Activated CD4-positive, alpha-beta T cell treated with anti-CD3 and anti-CD28 coated beads for 1 hour (primary cell): ENCODE measurements at places on chromosomes 4 and X.

- DNase-seq: no peak
Measured at GRCh38 chrX:139815771-139816170, 107.8 kb upstream of the MCF2 start.

DNA sequence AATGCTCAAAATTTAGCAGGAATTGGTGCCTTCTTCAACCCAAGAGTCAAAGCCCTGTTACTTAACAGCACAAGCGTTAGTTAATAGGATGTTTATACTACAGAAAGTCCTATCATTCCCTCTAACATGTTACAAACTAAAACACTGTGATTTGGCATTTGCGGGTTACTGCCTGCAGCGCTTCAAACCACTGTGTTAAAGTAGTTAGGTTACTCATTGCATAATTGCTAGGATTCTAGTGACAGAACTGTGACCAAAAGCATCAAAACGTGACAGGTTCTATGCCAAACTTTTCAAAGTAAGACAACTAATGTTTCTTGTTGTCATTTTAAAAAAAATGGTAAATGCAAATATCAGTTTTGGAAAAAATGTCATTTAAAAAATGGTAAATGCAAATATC, 442.8 kb upstream of the ZFP42 start:
- DNase-seq: no peak

GRCh38 chr4:67891645-67892044, 7.8 kb upstream of the TMPRSS11D start:
- no peak for DNase-seq

DNA sequence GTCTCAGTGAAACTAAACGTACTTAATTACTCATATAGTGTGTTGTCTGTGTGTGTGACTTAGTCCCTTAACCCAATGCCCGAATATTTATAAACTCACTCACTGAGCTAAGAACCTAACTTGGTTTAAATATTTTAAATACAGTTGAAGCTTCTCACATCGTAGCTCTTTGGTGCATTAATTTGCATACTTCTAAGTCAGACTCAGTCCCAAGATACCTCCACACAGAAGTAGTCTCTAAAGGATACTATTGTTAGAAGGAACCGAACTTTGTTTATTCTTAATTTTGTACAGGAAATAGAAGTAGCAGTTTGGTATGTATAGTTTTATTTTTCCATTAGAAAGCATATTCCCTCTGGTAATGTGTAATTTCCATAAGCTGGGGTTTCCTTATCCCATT, 54.0 kb upstream of the NKAP start:
- no peak for DNase-seq

DNA sequence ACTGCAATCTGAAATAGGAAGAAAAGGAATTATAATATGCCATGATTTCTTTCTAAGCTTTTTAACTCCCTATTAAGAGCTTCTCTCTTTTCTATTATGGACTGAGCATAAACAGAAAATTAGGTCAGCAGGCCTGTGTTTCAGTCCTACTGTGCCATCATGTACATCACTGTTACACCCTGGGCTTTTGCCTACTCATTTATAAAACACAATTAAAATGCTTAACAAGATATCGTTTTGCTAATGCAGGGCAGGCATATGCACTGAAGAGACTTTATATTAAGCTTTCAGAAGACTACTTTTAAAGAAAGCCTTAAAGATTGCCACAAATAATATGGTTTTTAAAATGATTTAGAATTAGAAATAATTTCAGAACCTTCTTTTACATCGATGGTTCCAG, 828 bp upstream of the BBS12 start:
- no peak for DNase-seq

GRCh38 chr4:5465956-5466355, 242.4 kb downstream of the EVC2 start:
- DNase-seq: no peak

DNA sequence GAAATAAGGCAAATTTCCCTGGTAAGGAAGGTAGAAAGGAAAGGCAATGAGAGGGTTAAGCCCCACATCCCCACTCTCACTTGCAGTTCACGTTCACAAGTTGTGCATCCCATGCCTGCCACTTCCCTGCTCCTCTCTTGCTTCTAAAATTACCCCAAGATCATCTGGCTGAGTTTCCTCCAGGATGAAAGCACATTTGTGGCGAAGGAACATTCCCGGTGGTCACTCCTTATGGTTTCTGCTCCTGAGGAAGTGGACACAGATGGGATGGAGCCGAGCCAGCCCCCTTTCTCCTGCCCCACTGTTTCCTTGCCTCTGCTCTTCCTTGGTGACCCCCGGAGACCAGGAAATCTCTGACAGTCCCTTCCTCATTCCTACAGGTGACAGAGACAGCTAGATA, 37.5 kb downstream of the SPINK2 start:
- no peak for DNase-seq

DNA sequence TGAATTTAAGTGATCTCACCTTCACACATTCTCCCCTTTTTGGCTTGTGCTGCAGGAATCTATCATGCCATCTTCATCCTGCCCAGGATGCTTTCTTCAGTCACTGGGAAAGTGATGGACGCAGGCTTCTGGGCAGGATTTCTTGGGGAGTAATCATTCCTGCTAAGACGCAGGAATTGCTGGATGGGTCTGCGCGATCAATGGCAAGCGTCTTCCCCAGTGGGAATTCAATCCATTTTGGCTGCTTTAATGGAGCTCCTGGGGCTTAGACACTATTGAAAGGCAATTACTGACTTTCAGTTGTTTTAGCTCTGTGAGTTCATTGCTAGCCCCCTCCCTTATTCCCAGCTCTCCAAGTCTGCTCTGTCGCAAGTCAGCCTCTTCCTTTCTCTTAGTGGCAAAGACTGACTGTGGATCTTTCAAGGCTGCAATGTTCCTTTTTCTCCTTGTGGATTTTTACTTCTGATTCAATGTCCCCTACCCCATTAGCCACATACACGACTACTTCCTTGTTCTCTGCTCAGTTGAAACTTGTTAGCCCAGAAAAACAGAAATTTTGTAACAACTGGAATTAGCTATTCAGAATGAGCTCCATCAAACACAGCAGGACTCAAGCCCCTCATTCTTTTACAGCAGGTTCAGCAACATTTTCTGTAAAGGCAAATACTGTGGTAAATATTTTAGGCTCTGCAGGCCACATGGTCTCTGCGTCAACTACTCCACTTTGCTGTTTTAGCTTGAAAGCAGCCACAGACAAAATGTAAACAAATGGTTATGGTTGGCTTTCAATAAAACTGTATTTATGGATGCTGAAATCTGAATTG, 154.9 kb downstream of the ASB9 start:
- DNase-seq: no peak

- DNase-seq: no peak
Measured at GRCh38 chr4:76767983-76768382, 130.0 kb downstream of the SOWAHB start.

DNA sequence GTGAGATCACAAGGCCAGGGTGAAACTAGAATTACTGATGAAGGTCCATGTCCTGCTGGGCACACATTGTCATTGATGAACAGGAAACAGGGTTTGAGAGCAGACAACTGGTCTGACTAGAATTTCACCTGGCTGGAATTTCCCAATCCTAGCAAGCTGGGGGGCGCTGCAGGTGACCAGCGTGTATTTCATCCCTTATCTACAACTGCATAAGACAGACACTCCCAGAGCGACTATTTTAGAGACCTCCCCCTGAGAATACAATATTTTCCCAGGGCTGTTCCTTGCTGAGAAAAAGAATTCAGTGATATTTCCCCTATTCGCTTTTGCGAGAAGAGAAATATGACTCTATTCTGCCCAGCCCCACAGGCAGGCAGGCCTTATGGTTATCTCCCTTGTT, 432.6 kb upstream of the GALNT7 start:
- DNase-seq: no peak

DNA sequence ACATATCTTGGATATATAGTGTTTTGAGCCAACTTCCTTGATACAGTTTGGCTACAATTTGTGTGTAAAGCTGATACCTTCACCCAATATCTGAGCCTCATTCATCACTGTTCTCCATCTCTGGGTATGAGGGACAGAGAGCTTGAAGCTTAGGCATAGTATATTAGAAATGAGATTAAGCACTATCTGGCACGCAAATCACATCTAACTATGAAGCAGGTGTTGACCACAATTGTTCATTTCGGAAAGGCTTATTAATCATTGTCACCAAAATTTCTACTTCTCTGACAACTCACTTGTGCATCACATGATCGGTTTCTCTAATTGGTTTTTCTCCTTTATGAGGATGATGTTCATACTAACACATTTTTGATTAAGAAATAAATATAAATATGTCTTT, 2.1 kb upstream of the POF1B start:
- no peak for DNase-seq

- no peak for DNase-seq
Measured at GRCh38 chr4:126856906-126857305, 775.9 kb upstream of the INTU start.

- no peak for DNase-seq
Measured at GRCh38 chr4:36303426-36304137, 22.2 kb downstream of the DTHD1 start.

GRCh38 chr4:159358226-159358625, 255.3 kb downstream of the RAPGEF2 start:
- DNase-seq: no peak

- DNase-seq: no peak
Measured at GRCh38 chr4:23384741-23385140, 505.1 kb downstream of the PPARGC1A start.

DNA sequence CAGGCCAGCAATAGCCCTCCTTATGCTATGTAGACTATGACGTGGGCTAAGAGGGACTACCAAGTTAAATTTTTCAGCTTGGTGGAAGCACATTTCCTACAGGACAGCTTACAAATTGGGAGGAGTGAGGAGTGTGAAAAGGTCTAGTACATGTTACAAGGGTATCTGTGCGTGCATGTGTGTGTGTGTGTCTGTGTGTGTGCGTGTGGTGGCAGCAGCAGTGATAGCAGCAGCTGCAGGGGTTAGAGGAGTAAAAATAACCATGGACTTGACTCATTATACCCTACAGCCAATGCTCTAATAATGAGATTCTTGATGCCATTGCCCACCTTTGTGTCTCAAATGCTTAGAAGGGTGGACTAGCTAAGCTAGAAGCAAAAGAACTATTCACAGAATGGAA, 88.6 kb downstream of the SLC9A7 start:
- no peak for DNase-seq

GRCh38 chrX:49067285-49068120, 6.3 kb downstream of the PRAF2 start:
- no peak for DNase-seq

DNA sequence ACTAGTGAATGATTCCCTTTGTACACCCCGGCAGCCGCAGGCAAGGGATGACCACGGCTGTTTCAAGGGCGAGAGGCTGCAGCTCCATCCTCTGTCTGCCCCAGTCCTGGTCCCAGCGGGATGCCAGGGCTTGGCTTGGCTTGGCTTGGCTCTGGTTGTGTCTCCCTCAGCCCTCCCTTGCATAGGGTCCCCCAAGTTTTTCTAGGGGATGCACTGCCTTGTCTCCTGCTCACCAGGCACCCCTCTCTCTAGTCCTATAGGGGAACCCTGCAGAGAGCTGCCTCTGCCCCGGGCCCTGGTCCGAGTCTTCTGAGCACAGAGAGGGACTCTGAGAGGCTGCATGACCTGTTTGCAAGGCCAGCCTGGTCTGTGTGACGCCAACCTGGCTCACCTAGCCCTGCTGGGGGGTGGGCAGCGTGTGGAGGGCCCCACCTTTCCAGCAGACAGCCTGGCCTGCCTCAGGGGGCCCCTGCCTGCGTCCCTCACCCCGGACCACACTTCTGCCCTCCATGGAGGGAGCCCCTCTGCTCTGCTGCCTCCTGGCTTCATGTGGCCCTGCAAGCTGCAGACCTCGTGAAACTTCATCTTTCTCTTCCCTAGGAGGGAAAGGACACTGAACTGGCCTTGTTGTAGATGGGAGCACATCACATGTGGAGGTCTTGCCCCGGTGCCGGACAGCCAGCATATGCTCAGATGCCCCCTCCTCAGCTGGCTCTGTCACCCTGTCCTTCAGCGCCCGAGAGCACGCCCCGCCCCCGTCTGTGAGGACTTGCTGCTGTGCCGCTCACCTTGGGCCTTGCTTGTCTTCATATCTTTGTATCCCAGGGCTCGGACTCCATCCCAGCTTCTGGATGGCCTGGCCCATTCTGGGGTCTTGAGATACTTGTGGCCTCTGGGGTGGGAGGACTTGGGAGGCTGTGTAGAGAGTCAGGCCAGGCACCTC, 16.4 kb downstream of the SORCS2 start:
- DNase-seq: no peak

DNA sequence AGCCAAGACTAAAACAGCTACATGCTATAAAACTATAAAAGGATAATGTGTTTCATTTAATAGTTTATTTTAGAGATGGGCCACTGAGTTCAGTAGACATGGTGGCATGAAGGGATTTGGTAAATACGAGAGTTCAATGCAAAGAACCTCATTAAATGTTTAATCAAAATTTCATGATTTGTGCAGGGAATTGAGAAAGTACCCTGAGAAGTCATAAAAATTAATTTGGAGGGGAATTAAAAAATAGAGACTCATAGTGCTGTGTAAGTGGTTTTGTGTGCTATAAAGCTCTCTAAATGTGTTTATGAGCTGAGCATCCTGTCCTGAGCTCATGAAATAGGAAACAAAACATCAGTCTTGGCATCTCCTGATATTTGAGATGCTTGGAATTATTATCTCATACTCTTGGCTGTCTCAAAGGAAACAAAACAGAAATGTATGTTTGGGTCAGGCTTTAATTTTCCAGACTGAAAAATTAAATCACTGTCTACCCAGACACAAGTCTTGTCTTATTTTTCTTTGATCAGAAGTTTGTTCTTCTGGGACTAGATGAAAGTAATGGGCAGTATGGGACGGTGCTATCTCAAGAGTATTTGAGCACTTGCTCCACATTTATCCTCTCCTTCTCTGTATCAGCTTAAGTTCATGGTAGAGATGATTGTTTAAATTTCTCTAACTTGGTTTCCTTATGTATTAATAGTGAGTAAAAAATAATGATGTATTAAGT, 38.0 kb upstream of the EMCN start:
- DNase-seq: no peak

GRCh38 chr4:77910676-77911075, 48.0 kb downstream of the MRPL1 start:
- no peak for DNase-seq

DNA sequence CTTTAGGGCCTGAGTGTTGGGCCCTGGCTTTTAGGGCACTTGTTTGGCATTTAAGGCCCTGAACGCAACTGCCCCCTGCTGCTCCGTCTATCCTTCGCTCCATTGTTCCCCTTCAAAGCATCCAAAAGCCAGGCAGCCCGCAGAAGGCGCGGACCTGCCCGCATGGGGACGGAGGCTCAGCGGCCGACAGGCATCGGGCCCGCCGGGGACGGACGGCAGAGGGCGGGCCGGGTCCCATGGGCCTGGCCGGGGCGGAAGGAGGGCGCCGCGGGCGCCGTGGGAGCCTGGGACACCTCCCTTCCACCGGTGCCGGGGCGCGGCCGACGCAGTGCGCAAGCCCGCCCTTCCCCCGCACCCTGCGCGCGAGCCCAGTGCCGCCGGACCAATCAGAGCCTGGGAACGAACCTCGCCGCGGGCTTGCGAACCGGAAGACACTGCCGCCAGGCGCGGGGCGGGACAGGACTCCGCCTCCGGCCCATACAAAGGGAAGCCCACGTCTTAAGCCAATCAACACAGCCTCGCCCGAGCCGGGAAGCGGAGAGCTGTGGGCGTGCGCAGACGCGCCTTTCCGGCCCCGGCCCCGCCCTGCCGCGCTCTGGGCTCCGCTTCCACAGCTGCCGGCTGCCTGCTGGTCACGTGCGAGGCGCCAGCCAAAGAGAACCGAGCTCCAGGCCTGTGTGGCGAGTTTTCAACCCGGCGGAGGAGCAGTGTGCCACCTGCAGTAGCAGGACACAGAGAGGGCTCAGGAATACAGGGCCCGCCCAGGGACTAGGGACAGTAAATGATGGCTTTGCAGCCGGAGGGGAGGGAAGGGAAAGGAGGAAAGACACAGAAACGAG, 2.1 kb upstream of the ARHGAP4 start:
- peak; percentile 89 for DNase-seq
